Mammary epithelial cell (primary cell): ENCODE measurements at places on chromosomes 12 and 14. TPM values are rescaled to one million over a fixed set of nuclear protein-coding genes. Genes with fewer than 3 reads are reported as not detected.

The LRRC43 gene
- total RNA-seq, result 0.50 TPM

The LRCOL1 gene
- total RNA-seq, result not detected

The AQP2 gene
- total RNA-seq, result not detected

The KIF5A gene
- 1.3 TPM for total RNA-seq

The ZNF740 gene
- total RNA-seq, result 30.9 and 33.3 TPM in 2 replicates

The IL22 gene
- total RNA-seq, result not detected in 2 replicates

The EXOC3L4 gene
- total RNA-seq, result not detected in 2 replicates

The KCNC2 gene
- total RNA-seq, result not detected in 2 replicates

The BCL7A gene
- 27.7 and 29.3 TPM in 2 replicates for total RNA-seq

GRCh38 chr12:117845271-117845904 is 123.4 kb downstream of the KSR2 start:
- no peak for DNase-seq

DNA sequence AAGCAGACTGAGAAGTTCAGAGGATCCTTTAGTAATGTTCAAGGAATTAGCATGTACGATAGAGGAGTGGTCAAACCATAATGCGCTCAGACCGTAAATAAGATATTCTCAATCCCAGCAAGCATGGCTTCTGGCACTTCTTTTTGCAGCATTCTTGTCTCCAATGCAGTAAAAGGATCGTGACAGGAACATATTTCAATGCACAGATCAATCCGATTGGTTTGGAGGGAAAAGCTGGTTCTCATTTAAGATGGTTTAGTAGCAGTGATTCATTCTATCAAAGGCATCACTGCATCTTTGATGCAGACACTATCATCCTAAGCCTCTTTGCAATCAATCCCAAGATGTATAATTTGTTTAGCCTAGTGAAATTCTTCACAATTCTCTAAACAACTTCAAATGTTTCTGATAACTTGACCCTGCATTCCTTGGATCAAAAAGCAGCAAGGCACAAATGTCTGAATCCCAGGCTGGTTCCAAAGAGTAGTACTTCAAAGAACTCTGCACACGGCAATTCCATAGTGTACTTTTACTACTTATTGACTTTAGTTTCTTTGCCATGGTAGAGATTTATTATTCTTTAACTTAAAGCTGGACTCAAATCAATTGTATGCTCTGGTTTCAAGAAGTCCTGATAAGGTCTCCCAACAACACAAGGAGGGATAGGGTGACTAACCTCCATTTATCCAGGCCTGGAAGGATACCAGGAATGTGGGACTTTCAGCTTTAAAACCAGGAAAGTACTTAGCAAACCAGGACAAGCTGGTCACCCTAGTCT is 96.8 kb upstream of the MDM1 start:
- DNase-seq, result no peak

DNA sequence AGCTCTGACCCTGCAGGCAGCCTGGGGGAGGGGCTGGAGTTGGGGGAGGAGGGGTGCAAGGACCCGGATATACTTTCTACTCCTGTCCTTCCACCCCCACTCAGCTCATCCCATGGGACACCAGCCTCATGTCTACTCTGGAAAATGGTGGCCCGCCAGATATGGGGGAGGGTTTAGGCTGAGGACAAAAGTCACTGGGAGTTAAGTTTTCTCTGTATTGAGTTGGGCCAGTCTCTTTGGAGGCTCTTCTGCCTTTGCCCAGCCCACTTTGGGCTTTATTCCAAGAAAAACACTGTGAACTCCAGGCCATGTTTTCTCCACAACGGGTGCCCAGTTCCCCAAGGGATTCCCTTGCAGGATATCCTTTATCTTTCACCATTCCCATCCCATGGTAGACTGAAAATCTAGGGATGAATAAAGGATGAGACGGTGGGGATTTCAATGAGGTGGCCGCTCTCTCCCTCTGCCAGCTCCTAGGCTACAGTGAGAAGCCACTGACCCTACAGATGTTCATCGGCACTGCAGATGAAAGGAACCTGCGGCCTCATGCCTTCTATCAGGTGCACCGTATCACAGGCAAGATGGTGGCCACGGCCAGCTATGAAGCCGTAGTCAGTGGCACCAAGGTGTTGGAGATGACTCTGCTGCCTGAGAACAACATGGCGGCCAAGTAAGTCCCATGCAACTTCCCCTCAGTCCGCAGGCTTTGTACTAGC is 4.9 kb downstream of the NFATC4 start:
- no peak for DNase-seq

- no peak for DNase-seq
Observed at GRCh38 chr12:12198124-12198523, 68.7 kb downstream of the LRP6 start.

DNA sequence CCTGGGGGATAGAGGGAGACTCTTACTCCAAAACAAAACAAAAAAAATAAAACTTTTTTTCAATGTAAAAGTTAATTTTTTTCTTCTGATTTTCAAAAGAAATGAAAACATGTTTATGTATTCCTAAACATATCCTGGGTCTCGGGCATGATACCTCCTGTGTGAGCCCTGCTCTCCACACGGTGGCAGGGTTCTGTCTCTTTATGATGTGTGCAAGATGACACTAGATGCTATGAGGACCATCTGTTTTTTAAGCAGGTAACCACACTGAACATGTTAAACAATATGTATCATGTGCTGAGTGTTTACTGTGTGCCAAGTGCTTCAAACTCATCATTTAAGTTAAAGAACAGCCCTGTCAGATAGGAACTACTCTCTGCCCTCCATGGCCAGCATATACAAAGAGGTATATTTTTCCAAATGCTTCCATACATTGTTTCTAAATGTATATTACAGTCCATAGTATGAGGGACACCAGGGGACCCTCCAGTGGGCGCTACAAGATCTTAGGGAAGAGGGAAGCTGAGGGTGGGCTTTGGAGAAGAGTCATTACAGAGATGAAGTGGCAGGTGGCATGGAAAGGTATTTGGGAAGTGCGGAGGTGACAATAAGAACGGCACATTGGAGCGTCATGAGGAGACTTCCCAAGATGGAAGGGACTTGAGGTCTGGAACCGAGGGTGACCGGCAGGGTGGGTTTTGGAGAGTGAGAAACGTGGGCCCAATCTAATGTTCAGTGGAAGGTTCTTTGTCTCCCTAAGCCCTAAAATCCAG is 28.5 kb downstream of the FOS start:
- DNase-seq, result peak; percentile 30

DNA sequence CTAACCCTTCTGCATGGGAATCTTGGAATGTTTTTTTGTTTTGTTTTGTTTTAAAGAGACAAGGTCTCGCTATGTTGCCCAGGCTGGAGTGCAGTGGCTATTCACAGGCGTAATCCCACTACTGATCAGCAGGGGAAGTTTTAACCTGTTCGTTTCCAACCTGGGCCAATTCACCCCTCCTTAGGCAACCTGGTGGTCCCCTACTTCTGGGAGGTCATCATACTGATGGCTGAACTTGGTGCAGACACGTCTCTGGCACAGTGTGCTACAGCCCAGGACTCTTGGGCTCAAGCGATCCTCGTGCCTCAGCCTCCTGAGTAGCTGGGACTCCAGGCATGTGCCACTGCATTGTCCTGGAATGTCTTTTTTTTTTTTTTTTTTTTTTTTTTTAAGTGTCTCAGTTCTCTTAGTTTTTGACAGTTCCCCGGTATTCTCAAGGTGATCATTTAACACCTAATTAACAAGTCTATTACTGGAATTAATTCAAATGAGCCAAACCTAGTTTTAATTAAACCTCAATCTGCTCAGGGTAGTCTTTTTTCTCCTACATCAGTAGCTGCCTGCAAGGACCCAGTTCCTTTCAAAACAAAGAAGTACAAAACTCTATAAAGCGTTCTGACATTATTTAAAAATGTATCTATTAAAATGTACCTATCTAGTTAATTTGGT is 49.0 kb upstream of the ISM2 start:
- no peak for DNase-seq

GRCh38 chr12:13702381-13702780 is 279.0 kb downstream of the GRIN2B start:
- no peak for DNase-seq

- no peak for DNase-seq
Observed at GRCh38 chr12:56216461-56216860, 5.3 kb downstream of the RNF41 start.

DNA sequence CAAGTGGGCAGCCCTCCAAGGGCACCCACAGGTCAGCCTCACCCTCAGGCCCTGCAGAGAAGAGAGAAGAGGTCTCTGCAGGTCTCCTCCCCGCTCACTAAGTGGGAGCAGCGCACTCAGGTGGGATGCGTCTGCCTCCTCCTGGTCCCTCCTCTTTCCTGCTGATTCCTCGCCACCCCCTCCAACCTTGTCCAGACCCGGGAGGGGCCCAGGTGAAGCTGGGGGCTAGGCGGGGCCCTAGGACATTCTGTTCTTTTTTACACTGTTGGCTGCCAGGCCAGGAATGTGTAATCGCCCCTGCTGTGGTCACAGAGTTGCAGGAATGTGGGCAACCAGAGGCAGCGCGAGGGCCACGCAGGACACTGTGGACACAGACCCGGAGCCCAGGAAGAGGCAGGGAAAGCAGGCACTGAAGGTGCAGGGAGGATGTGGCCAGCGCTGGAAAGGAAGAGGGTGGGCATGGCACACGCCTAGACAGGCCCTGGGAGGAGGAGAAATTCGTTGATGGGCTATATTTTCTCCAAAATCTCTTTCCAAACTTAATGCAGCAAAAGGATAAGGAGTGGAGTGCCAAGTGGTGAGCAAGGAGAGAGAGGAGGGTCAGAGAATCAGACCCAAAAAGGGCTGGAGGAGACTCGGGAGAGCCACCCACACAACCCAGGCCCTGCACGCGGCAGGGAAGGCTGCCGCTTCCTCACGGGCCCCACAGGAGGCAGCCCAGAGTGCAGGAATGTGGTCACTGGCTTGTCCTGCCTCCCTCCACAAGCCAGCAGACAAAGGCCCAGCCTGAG is 911 bp upstream of the SCNN1A start:
- DNase-seq, result peak; percentile 90

GRCh38 chr14:90578283-90578985 is 181.6 kb downstream of the CALM1 start:
- no peak for DNase-seq

- DNase-seq, result no peak
Observed at GRCh38 chr12:57477710-57478681, 1.7 kb downstream of the ARHGAP9 start.

- no peak for DNase-seq
Observed at GRCh38 chr14:106163316-106163715, 636.9 kb downstream of the TMEM121 start.

GRCh38 chr14:77024171-77024691 is 4.3 kb downstream of the IRF2BPL start:
- DNase-seq, result peak; percentile 65

GRCh38 chr14:100410056-100410565 is 87.0 kb downstream of the SLC25A47 start:
- DNase-seq, result peak; percentile 75

DNA sequence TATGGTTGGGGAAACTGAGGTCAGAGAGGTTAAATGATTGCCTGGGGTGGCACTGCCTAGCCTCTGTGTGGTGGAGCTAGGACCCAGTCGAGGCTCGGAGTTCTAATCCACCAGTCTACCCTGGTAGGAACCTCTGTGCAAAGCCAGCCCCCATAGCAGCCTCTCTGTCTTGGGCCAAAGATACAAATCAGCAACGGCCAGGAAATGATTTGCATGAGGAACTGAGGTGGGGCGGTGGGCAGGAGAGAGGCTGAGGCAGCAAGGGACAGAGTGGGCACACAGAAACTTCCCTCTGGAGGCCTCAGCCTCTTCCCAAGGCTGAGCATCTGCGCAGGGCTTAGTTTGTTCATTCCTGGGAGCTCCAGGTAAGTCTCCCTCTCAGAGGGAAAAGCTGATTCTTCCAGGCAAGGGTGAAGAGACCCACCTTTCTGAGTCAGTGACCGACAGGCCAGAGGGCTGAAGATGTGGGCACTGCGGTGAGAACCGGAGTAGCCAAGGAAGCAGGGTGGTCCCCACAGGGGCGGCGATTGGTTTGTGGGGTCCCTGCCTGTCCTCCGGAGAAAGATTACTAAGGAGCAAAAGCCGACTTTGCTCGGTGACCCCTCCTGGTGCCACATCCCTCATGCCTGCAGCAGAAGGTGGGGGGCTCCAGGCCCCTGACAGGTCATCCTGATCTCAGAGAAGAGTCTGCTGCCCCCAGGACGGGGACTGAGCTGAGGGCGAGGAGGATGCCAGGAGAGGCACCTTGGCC is 134.6 kb downstream of the CACNA1C start:
- DNase-seq, result no peak

DNA sequence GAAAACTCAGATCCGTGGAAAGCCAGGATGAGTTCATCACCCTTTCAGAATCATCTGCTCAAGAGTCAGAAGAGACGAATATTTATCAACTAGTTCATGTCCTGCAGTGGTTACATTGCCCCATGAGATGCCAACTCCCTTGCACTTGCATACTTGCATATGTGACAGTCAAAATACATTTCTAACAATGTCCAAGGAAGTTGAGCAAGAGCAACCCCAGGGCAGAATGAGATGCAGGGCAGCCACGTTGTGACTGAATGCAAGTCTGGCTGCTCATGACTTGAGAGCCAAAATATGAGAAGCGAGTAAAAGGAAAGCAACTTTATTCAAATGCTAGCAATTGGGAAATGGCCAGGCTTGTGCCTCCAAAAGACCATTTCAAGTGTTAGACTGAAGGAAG is 23.6 kb upstream of the UTP20 start:
- no peak for DNase-seq

- DNase-seq, result no peak
Observed at GRCh38 chr12:15192720-15193119, 28.5 kb downstream of the RERG start.

DNA sequence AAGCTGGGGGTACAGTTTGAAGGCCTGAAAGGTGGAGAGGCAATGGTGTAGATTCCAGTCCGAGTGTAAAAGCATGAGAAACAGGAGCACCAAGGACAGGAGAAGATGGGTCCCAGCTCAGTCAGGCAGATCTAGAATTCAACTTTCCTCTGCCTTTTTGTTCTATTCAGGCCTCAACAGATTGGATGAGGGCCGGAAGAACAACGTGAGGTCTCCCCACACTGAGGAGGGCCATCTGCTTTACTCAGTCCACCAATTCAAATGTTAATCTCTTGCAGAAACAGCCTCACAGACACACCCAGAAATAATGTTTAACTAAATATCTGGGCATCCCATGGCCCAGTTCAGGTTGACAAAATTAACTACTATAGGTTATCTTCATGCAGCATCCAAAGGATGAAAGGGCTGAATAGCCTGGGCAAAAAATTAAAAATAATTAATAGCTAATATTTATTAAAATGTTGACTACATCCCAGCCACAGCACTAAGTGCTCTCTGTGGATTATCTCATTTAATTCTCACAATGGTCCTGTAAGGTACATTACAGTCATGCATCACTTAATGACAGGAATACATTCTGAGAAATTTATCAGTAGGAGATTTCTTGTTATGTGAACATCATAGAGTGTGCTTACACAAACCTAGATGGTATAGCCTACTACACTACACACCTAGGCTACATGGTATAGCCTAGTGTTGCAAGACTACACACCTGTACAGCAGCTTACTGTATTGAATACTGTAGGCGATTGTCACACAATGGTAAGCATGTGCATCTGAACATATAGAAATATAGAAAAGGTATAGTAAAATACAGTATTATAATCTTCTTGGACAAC is 22.5 kb downstream of the BTG1 start:
- no peak for DNase-seq

- peak; percentile 56 for DNase-seq
Observed at GRCh38 chr14:90443161-90444076, 46.6 kb downstream of the CALM1 start.

- no peak for DNase-seq
Observed at GRCh38 chr14:33030386-33030785, 91.7 kb downstream of the NPAS3 start.
